ENCODE measurements at places on chromosomes 11 and 22.

DNA sequence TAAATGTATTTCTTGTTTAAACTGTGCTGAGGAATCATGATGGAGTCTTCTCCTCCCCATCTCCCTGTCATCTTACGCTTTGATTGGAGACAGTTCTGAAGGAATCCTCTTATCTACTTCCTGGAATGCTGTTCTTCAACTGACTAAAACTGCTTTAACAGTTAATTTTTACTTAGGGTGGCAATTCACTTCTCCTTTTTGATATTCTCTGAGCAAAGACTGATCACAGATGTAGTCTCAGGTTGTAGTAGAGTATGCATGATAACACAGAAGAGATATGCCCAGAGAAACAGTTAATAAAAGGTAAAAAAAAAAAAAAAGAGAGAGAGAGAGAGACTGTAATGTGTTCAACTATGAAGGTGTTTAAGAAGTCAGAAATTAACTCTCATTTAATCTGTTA lies 1.4 kb upstream of the CASP5 start:
- no peak for DNase-seq

DNA sequence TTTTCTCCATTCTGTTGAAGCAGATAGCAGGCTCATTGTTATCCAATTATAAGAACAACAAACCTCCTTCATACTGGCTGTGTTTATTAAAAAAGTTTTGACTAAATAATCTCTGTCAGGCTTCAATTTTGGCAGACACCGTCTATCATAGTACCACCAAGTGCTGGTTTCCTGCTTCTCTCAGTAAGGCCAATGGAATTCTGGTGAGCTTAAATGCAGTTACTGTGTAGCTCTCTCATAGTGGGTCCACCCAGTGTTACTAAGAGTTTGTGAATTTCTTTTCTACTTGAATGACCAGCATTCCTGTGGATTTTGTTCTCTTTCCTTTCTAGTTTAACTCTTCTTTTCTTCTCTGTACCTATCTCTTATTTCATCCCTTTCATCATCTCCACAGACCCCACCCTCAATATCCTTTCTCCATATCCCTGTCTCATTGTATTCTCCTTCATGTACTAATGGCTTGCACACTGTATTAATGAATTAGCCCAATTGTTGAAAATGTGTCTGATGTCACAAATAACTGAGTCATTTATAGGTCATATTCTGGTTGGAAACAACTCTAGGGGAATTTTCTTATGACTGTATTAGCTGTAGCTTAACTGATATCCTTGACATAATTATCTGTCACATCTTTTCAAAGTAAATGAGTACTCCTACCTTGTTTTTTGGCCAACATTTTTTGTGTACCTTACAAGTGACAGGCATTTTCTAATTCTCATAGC lies 372.1 kb downstream of the FAT3 start:
- no peak for DNase-seq

DNA sequence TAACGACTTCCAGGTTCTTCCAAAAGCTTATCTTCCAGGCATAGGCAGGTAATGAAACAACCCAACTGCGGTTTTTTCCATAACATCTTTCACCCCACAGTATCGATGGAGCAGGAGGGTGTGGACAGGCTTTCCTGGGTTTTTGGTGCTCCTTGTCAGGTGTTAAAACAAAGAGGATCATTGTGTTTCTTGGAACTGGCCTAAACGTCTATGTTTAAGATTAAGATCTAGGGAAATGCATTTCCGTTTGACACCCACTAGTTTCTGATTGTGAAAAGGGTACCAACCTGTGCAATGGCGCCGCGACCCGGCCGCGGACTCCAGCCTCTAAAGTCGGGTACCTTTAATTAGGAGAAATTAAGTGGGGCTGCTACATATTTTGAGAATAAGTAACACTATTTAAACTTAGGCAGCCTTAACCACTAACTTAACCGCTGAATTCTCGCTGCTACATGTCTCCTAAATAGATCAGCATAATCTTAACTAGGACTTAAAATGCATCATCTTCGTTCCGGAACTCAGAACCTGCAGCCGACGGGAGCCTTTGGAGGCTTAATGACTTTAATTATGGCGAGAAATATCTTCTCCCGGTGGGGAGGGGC lies 31.5 kb downstream of the C22orf31 start:
- DNase-seq, result no peak

DNA sequence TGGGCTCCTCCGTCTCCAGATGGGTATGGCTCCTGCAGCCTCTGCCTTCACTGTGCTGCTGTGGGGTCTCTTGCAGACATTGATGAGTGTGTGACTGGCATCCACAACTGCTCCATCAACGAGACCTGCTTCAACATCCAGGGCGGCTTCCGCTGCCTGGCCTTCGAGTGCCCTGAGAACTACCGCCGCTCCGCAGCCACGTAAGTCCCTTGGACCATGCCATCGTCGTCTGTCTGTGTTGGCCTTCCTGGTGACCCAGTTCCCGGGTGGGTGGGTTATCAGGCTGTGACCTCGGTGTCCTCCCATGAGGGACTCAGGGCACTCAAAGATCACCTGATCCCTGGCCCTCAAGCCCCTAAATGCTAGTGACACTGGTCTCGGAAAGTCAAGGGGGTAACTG lies 47.7 kb downstream of the FBLN1 start:
- DNase-seq, result no peak

DNA sequence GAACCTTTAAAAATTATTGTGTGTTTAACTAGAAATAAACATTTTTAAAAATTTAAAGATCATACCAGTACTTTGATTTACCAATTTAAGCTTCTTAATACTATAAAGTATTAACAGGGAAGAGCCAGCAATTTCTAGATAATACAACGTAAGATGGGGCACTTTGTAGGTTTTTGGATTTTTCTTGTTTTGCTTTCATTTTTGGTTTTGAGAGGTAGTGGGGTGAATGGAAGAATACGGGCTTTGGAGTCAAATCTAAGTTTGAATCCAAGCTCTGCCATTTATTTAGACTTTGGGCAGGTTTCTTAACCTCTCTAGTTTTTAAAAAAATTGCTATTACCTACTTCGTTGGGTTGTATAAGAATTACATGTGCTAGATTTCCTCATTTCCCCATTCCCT lies 44.9 kb downstream of the CSTPP1 start:
- no peak for DNase-seq

GRCh38 chr11:122963961-122964360 lies 17.7 kb downstream of the BSX start:
- DNase-seq, result no peak

GRCh38 chr22:37197451-37198257 lies 9.6 kb upstream of the C1QTNF6 start:
- no peak for DNase-seq

DNA sequence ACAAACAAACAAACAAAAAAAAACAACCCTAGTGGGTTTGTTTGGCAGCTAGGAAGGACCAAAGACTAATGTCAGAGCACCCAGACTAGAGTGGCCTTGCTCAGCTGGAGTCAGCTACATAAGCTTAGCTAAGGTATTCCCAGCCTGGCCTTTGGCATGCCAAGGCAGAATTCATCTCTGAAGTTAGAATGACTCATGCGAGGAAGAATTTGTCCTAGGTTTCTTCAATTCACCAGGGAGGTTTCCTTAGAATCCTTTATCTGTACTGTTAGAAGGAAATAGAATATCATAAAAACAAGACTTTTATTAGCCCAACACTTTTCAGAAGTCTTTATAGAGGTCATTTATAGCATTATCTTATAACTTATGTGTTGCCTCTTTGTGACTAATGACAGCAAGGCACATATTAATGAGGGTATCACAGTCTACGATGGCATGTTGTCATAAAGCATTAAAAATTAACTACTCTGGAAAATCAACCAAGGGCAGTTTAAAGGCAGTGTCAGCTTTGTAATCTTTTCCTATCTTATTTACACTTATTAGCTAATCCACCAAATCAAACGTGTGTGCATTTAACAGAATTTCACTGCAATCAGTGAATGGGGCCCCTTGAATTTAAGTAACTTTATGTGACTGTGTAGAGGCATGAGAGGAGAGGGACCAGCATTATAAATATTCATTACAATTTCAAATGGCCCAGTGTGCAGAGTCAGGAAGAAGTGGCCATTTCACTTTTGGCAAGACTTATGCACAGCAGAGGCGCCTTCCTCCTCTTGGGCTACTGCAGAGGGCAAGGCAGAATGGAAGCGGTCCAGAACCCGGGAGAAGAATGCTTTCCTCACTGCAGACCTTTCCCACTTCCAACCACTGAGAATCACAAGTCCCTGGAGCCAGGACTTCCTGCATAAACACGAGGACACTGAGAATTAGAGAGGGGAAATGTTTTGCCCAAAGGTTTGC lies 36.3 kb downstream of the SLC5A1 start:
- no peak for DNase-seq

DNA sequence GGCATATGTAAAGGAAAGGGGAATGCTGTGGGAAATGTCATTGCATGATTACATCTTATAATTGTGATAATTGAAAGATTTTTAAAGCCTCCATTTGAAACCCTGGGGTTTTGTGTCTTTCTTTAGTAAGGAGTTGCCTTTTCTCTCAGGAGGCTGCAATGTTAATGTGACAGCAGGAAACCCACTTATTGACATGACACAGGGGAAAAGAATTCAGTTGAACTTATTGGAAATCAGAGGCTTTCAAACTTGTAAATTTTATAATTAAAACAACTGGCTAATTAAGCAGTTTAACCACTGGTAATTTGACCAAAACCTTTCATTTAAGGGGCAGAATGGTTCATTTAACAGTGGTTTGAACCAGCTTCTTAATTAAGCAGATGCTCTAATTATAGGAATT lies 31.2 kb downstream of the MRPL48 start:
- DNase-seq, result no peak

GRCh38 chr11:104275992-104276391 lies 112.0 kb upstream of the PDGFD start:
- DNase-seq, result no peak

GRCh38 chr11:90846628-90847027 lies 623.8 kb upstream of the CHORDC1 start:
- no peak for DNase-seq

DNA sequence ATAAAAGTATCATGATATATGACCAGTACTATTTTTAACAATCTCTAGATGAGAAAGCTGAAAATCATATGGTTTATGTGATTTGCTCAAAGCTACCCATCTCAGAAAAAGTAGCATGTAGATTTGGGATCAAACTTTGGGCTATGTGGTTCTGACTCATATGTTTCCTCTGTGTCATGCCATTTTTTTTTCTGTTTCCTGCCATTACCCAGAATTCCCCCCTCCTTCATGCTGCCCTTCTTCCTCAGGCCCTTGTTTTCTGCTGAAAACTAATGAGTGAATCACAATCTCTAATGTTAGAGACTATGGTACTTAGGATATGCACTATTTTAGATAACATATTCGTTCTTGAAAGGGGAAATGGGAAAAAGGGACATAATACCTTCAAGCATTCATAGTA lies 80.7 kb downstream of the JRKL start:
- no peak for DNase-seq

DNA sequence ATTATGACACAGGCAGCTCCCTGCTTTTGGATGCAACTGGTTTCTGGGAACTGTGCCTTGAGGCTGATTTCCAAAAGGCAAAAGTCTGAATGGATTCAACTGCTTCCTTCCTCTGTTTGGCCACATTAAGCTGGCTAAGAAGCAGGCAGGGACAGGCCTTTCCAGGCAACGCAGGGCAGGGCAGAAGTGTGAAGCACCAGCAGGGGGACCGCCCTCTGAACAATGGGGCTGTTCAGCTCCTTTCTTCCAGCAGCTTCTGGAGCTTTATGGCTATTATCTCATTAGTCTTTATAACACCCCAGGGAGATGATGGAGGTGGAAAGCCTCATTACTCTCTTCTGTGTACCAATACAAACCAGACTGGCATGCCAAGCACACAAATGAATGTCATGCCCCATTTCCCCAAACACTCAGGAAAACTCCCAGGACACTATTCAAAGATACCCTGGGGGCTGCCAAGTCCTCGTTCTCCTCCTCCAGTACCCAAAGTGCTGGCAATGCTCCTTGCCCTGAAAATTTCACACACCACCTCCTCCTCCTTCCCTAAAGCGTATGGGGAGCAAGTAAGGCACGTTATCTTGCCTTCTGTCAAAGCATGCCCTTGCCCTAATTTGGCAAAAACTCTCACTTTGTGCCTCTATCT lies 21.3 kb downstream of the MORC2 start:
- no peak for DNase-seq

GRCh38 chr22:49798486-49799151 lies 29.1 kb downstream of the BRD1 start:
- no peak for DNase-seq

GRCh38 chr11:87203907-87204602 lies 166.3 kb downstream of the TMEM135 start:
- no peak for DNase-seq

- no peak for DNase-seq
Measured at GRCh38 chr11:96001037-96001436, 77.1 kb upstream of the MTMR2 start.

GRCh38 chr11:1404461-1405185 lies 14.9 kb downstream of the BRSK2 start:
- no peak for DNase-seq
